ENCODE measurements at places on chromosomes 3 and 15.

DNA sequence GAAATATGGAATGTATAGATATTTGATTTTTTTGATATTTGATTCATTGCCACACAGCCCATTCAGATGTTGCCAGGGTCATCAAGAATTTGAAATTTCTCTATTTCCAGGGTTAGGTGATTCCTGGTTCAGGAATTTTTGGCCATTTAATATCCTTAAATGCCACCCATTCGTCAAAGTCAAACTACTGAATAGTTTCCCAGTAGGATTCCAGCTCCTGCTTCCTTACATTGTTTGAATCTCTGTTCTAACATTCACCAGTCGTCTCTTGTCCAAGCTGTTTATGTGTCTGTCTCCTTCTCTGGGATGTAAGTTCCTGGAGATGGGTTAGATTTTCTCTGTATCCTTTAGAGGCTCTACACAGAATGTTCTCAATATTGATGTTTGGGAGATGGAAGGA is 124.9 kb upstream of the TLE3 start:
- DNase-seq, result no peak

DNA sequence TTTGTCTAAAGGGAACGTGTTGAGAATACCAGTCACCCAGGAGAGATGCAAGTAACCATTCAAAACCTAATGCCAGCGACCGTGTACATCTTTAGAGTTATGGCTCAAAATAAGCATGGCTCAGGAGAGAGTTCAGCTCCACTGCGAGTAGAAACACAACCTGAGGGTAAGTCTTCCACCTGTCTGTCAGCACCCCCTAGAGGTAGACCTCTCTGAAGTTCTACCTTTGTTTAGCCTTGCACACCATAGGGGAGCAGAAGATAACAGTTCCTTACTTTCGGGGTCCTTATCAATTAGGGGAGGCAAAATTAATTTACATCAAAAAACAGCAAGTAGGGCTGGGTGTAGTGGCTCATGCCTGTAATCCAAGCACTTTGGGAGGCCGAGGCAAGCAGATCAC is 124.4 kb downstream of the HCN4 start:
- peak; percentile 42 for DNase-seq

- no peak for DNase-seq
Observed at GRCh38 chr15:89374086-89374981, 39.7 kb upstream of the POLG start.

DNA sequence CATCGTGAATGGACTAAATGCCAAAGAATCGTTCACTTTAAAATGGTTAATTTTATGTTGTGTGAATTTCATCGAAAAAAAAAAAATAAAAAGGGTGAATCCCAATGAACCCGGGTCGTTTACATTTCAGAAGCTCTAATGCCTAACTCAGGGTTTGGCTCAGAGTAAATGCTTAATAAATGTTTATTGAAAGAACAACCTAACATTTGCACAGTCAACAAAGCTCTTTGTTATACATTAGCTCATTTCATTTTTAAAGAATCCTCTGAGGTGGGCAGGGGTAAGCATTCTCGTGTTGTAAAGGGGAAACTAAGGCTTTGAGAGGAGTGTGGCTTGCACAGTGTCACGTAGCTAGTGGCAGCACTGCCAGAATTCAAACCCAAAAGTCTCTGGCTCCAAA is 109.5 kb downstream of the RPLP1 start:
- DNase-seq, result no peak

- DNase-seq, result no peak
Observed at GRCh38 chr3:15324379-15324808, 8.0 kb downstream of the SH3BP5 start.

DNA sequence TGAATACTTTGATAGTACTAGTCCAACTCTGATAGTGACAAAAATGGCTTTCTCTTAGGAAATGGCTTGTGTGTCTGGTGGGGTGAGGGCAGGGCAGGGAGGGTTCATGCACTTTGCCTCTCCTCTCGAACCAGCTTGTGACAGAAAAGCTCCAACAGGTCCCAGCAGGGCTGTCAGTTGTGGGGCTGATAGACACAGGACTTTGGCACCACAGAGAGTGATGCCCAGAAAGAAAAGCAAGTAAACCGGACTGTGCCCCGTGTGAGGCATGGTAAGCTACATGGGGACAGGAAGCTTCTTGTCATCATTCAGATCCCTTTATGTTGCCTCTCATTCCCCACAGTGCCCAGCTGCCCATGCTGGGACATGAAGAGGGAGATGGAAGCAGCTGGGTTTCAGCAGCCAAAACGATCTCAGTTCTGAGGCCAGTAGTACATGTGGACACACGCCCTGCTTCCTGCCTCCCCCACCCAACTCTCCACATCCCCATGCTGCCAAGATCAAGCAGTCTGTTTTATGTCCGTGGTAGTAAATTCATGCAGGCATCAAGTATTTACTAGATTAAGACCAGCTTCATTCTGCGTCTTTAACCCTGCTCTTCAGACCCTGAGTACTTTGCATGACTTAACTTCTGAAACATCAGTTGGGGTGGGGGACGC is 29.7 kb upstream of the LIPC start:
- DNase-seq, result peak; percentile 32

- DNase-seq, result no peak
Observed at GRCh38 chr3:48423241-48423882, 6.5 kb downstream of the PLXNB1 start.

- no peak for DNase-seq
Observed at GRCh38 chr3:15273227-15273626, 59.2 kb downstream of the SH3BP5 start.

DNA sequence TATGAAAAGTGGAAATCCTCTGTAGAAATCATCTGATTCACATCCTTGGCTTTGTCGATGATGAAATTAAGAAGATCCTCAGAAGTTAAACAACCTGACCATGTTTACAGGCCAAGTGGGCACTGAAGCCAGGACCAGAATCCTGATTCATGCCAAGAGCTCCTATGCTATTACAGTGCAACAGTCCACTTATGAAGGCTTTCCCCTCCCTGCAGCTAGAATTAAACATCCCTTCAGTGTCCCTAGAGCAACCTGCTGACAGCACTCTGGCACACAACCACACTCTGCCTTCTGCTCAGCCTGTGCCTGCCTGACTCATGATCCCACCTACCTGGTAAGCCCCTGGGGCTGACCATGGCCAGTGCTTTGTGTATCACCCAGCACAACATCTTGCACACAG is 33.8 kb downstream of the TXNRD3 start:
- DNase-seq, result no peak

- no peak for DNase-seq
Observed at GRCh38 chr3:143081844-143082778, 37.5 kb upstream of the CHST2 start.

DNA sequence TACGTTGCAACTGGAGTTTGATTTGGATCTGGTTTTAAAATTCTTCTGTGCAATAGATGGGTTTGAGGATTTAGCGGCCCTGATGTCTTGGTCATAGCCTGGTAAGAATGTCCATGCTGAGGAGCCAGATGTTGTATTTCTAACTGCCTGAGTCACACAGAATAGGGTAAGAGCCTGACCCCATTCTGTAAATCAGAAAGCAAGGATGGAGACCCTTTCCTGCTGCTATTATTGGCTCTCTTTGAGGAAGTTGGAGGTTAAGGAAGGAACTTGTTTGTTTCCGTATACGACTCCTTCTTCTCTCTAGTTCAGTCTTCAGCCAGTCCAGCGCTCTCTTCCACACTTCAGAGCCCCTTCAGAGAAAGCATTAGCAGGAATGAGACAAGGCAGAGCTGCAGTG is 65.1 kb downstream of the HCN4 start:
- no peak for DNase-seq

- DNase-seq, result no peak
Observed at GRCh38 chr3:62364191-62364590, 9.2 kb downstream of the FEZF2 start.

DNA sequence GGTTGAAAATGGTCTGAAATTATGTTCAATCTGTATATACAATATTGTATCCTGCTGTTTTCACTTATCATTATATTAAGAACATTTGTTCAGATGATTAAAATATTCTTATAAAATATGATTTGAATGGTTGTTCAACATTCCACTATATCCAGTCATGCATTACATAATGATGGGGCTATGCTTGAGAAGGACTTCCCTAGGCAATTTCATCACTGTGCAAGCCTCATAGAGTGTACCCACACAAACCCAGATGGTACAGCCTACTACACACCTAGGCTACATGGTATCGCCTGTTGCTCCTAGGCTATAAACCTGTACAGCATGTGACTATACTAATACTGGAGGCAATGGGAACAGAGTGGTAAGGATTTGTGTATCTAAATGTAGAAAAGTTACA is 30.5 kb downstream of the SLC7A14 start:
- no peak for DNase-seq

GRCh38 chr15:70318594-70319465 is 221.1 kb upstream of the TLE3 start:
- peak; percentile 46 for DNase-seq

DNA sequence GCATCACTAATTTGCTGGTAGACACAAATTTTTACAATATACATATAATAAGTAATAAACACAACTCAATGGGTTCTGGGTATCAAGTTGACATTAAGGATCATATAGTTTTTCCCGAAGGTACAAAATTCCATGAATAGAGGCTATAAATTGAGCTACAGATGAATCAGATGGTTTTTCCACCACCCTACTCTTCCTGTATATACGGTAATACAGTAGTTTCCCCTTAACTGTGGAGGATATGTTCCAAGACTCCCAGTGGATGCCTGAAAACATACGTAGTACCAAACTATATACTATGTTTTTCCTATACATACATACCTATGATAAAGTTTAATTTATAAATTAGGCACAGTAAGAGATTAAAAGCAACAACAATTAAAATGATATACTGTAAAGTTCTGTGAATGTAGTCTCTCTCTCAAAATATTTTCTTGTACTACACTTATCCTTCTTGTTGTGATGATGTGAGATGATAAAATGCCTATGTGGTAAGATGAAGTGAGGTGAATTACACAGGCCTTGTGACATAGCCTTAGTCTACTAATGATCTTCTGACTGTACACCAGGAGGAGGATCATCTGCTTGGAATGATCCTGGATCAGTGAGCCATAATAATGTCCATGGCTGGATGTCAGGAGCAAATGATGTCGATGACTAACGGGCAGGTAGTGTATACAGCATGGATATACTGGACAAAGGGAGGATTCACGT is 116.7 kb downstream of the NR1I2 start:
- DNase-seq, result no peak

- DNase-seq, result no peak
Observed at GRCh38 chr15:91692596-91692995, 160.9 kb upstream of the SLCO3A1 start.

- peak; percentile 66 for DNase-seq
Observed at GRCh38 chr3:141452045-141452444, 34.8 kb upstream of the RASA2 start.

DNA sequence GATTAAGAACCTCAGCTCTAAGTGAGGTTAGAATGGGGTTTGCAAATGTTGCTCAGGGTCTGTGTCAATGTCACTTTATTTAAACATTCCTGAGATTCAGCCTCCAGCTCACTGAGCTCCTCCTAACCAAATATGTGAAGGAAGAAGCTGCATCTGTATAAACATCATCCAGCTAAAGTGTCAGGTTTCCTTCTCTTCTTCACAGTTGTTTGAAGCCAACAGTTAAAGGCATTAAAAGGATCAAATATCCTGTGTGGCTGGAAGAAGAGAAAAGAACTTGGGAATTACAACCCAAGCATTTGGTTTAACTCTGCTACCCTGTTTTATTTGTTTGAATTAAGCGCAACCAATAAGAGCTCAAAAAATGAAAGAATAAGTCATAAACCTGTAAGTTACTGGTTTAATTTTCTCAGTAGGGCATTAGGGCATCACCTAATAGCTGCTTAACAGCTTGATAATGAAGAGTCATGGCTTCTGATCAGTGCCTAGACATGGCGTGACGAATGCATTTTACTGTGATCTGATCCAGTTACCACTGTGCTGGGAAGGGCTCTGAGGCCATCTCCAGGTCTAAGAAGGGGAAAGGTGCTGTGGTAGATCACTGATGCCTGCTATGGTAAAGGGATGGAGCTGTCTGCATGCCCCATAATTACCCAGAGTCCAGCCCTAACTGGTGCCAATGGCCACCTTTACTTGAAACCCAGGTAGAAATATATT is 165.7 kb upstream of the TSC22D2 start:
- no peak for DNase-seq

GRCh38 chr15:47820747-47821319 is 103.5 kb downstream of the SEMA6D start:
- no peak for DNase-seq

GRCh38 chr15:94412979-94413746 is 181.8 kb downstream of the MCTP2 start:
- peak; percentile 48 for DNase-seq

DNA sequence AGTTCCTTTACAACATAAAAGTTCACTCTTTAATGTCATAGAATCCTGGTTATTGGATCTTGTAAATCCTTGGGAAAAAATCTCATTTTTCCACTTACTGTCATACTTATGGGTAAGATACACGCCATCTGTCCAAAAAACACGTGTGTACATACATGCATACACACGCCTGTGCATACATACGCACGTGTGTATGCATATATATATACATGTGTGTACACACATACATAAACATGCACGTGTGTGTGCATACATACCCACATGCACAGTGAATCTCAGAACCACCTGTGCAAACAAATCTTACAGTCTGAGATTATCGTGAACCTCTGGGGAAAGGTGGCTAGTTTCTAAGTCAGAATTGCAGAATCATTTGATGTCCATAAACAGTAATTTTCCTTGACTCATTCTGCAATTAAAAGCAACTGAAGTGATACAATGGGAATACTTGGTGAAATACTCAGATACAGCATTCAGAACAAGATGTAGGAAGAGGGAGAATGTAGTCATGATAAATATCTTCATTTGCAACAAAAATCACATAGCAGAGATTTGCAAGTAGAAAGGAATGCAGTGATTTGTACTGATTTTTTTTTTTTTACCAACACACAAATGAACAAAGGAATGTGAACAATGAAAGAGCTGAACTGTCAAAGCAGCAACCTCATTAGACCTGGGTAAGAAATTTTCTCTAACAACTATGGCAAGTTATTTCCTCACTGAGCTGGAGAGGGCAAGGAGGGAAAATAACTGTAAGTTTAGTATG is 160.6 kb upstream of the POU1F1 start:
- no peak for DNase-seq

- peak; percentile 90 for DNase-seq
Observed at GRCh38 chr15:83446904-83447709, at the start of gene SH3GL3. Gene SH3GL3 (plus strand): TSS chr15:83447341. CDS start chr15:83447534, 193 bp downstream.

DNA sequence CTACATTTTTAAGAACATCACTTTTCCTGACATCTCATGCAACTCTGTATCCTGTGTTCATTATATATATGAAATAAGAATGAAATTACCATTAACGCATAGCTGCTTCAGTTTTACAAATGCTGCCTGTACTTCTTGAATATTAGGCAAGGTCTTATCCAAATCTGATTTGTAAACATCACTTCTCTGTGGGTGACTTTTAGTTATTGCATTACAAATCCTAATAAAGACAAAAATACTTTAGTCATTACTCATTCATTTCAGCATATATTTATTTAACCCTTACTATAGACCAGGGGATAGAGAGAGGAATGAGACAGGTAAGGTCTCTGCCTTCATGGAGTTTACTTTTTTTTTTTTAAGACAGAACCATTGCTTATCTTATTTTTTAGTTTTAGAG is 36.8 kb downstream of the MTMR10 start:
- no peak for DNase-seq

Measured in hepatocyte (in vitro differentiated cells).